Cardiac fibroblast (primary cell): ENCODE measurements at places on chromosomes 2 and 18.

DNA sequence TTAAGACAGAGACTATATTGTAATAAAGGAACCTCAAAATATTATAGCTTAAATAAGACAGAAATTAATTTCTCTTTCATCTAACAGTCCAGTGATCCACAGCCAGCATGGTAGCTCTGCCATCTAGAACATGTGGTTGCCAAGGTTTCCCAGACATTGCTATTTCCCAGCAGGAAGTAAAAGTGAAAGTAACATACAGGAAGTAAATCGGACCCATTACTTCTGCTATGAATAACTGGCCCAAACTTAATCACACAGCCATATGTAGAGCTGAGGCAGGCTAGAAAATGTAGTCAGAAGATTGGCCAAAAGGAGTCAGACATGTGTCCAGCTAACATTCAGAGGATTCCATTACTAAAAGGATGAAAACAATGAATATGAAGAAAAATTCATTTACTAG lies 71.0 kb downstream of the NOL4 start:
- peak; percentile 39 for DNase-seq

GRCh38 chr2:179511105-179511789 lies 246.6 kb upstream of the SESTD1 start:
- DNase-seq = no peak

- DNase-seq = no peak
Measured at GRCh38 chr2:226971770-226972169, 135.9 kb downstream of the RHBDD1 start.

- DNase-seq = no peak
Measured at GRCh38 chr2:52414561-52415295, 1352.9 kb upstream of the CHAC2 start.

DNA sequence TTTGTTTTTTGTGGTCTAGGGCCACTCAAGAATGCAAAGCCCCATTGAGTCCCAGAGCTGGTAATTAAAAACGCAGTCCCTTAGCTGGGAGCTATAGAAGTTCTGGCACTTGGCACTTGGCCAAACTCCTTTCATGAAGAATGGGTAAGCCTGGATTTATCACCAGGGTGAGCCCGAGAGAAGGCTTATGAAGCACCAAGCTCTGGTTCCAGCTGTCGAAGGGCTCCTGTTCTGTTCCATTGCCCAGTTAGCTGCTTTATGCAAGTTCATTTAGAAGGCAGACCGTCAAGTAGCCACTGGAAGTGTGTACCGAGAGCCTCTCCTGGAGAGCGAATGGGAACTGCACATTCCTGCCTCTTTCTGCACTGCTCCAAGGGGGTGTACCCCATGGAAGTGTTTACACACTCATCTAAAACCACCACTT lies 14.2 kb downstream of the ECEL1 start:
- no peak for DNase-seq

GRCh38 chr18:68394705-68395104 lies 320.2 kb downstream of the TMX3 start:
- DNase-seq = peak; percentile 48

DNA sequence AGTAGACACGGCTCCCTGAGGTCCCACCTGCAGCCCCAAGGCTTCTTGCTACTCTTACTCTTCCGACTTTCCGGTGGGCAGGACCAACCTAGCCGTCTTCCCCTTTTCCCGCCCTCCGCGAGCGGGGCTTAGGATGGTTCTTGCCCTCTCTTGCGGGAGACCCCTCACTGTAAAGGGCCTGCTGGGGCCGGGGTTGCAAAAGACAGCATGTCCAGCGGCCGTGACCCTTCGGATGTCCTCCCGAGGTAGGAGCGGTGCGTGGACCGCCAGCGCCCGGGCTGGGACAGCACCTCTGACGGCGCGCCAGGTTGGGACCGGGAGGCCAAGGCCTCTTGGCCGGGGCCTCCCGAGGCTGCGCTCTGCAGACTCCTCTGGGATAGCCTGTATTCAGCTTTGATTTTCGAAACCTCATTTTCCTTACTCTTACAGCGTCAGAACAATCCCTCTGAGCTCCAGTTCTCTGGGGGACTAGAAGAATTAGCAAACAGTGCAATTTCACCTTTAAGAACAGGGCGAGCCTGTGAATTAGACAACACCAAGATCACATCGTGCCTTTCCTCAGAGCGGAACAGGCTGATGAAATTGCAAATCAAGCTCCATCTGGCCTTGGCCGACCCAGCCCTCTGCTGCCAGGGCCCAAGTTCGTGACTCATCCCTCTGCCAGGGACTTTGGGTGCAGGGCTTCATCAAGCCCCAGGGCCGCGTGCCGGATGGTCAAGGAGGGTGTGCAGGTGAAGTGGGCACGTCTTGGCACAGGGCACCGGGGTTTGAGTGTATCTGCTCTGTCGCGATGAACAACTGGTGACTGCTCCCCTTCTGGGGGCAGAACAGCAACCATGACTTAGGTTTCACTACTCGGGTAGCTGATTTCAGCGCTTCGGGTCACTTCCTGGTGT lies 777 bp downstream of the MOCOS start:
- DNase-seq = no peak

GRCh38 chr2:140363131-140363530 lies 1582.9 kb upstream of the NXPH2 start:
- no peak for DNase-seq

DNA sequence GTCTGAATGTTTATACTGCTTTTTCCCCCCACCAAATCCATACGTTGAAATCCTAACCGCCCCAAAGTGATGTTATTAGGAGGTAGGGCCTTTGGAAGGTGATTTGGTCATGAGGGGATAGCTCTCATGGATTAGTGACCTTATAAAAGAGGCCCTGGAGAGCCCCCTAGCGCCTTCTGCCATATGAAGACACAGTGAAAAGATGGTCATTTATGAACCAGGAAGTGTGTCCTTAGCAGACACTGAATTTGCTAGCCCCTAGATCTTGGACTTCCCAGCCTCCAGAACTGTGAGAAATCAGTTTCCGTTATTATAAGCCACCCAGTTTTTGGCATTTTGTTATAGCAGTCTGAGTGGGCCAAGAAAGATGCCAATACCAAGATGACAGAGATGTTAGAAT lies 7.2 kb upstream of the TSN start:
- peak; percentile 61 for DNase-seq

DNA sequence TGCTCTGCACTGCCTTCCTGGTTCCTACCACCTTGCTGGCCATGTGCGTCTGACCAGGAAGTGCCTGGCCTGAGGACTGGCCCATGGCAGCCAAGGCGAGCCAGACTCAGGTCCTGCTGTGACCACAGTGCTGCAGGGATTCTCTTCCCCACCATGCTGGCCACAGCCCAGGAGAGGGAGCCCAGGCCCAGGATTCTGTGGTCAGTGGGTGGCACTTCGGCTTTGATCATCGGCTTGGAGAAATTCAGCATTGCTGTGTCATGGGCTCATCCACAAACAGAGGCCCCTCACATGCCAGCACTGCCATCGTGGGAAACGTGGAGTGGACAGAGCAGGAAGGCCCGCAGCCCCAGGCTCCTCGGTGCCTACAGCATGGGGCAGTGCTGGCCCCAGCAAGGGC lies 211.6 kb downstream of the SEPTIN10 start:
- no peak for DNase-seq

- no peak for DNase-seq
Measured at GRCh38 chr18:4589056-4589800, 134.1 kb upstream of the DLGAP1 start.

GRCh38 chr18:57816208-57816954 lies 13.3 kb upstream of the ATP8B1 start:
- no peak for DNase-seq

- no peak for DNase-seq
Measured at GRCh38 chr18:23178201-23178600, 42.9 kb downstream of the CABLES1 start.

GRCh38 chr18:78041218-78041617 lies 791.6 kb downstream of the GALR1 start:
- no peak for DNase-seq

- no peak for DNase-seq
Measured at GRCh38 chr2:138618971-138619370, 117.4 kb downstream of the SPOPL start.

DNA sequence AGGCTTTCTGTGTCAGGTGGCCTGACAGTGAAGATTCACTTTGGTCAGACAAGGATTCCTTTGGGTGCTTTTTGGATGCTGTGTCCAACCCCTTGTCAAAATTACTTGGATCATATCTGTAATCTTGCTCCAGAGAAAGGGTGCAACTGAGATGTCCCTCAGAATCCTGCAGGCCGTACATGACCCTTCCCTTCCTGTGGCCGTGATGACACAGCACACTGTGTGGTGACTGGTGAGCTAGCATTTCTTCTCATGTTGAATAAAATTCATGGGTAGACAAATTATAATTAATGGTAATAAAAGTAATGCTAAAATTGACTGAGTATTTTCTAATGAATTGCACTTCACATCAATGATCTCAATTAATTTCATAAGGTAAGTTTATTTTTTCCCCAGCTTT lies 356.2 kb downstream of the LPIN1 start:
- DNase-seq = no peak

DNA sequence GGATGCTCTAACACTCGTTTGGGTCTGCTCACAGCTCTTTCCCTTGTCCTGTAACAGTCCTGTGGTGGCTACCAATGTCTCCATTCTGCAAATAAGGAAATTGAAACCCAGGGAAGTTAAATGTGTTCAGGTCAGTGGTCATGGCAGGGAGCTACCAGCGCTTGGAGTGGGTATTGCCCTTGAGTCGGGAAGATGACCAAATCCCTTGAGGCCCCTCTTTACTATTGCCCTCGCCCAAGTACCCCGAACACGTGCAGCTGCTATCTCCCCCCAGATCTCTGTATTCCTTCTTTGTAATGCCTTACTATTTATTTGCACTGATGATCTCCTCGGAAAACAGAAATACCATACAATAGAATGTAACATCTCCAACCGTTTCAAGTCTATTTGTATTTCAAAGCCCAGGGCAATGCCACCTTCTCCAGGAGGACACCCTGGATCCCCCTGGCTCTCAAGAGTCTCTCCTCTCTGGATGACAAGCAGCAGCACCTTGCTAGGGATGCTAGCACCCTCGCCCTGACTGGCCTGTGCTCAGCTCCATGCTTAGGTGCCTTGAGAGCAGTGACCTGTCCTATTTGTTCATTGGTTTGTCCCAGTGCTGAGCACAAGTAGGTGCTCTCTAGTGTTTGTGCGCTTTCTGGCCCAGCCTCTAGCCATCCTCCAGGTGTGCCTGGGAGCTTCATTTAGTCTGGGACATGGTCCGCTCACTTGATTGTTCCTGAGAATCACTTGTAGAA lies 15.1 kb downstream of the DYSF start:
- no peak for DNase-seq

DNA sequence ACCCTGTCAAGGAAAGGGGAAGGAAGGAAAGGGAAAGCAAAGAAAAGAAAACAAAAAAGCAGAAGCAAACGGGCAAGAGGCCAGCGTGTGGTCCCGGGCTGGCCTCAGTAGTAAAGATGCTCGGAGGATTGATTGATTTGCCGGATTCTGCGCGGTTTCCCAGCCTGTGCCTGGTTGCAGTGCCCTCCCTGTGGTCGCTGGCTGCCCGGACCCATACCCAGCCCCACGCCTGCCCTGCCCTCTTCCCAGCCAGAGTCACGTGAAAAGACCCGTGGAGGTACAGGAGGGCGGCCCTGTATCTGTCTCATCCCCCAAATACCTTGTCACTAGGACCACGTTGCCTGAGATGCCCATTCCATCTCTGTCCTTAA lies 55.1 kb upstream of the IMP4 start:
- no peak for DNase-seq

GRCh38 chr2:144143294-144144151 lies 376.4 kb downstream of the ZEB2 start:
- DNase-seq = no peak

GRCh38 chr2:80326214-80326613 lies 21.7 kb upstream of the LRRTM1 start:
- DNase-seq = peak; percentile 54

DNA sequence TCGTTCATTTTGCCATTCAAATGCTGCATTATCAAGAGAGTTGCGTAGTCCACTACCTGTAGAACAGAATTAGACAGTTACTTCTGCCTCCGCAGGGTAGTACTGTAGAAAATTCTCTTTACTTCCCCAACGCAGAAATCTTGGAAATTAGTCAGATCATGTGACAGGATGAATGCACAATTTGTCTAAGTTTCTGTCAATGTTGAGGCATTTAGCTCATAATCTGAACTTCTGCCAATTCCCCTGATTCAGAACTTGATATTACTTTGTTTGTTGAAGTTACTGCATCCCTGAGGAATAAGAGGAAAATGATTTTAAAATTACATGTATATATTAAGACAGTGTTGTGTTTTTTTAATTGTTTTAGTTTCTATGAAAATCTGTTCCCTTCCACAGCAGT lies 83.4 kb downstream of the TTC27 start:
- peak; percentile 94 for DNase-seq

DNA sequence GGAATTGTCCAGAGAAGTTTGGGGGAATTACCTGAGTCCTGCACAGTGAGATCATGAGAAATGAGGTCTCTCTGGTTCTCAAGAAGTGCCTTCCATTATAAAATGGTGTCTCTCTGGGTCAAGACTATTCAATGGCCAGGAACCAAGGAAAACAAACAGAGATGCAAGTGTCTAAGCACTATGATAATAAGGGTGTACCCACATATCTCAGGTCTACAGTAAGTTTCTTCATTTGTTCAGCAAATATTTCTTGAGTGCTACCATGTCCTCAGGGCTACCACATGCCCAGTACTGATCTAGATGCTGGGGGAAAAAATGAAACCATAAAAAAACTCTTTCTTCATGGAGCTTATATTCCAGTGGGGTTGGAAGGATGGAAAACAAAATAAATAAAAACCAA lies 170.0 kb downstream of the ACKR3 start:
- DNase-seq = no peak

DNA sequence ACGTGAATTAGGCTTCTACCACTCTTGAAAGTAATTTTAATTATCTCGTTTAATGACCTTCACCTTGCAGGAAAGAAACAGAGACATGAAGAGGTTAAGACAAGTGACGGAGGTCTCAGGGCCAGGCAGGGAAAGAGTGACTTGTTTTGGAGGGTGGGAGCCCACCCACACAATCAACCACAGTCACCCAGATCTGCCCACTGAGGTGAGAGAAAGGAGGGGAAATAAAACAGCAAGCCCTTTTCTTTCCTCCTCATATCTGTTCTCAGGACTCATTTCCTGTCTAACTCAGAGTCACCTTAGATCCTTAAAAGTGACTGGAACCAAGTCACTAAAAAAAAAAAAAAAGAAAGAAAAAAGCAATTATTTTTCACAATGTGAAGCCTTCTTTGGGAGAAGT lies 26.8 kb downstream of the ATP8B1 start:
- DNase-seq = no peak

GRCh38 chr18:75378376-75379315 lies 48.9 kb downstream of the SMIM21 start:
- DNase-seq = no peak

- peak; percentile 99 for DNase-seq
Measured at GRCh38 chr2:84919885-84920580, 14.6 kb downstream of the TMSB10 start.
